ENCODE measurements at places on chromosomes 6 and 20. TPM values are rescaled to one million over a fixed set of nuclear protein-coding genes. Genes with fewer than 3 reads are reported as not detected.

The ACAT2 gene
- polyA plus RNA-seq: 10.1 TPM

The SNAP91 gene
- polyA plus RNA-seq: 1.9 TPM

The NKX2-2 gene
- 28.7 TPM for polyA plus RNA-seq

The COL19A1 gene
- polyA plus RNA-seq: 0.19 TPM

The C20orf141 gene
- polyA plus RNA-seq: not detected

The RSPO3 gene
- 2.3 TPM for polyA plus RNA-seq

The ADGB gene
- polyA plus RNA-seq: not detected

The SNAI1 gene
- polyA plus RNA-seq: 2.1 TPM

The SLC22A1 gene
- polyA plus RNA-seq: 0.53 TPM

The FABP7 gene
- not detected for polyA plus RNA-seq

The FOXF2 gene
- 0.23 TPM for polyA plus RNA-seq

Measured in pancreas (tissue), 10 donors.